Regular cardiac myocyte (primary cell): ENCODE measurements at places on chromosomes 16 and 17. TPM values are rescaled to one million over a fixed set of nuclear protein-coding genes. Genes with fewer than 3 reads are reported as not detected.

TANGO6 gene
- 29.7 and 33.5 TPM in 2 replicates for total RNA-seq

PSKH1 gene
- total RNA-seq = 13.5 and 14.8 TPM in 2 replicates

NPIPA8 gene
- total RNA-seq = under 0.01 TPM in 1 of 2 replicates, not detected in the other

COTL1 gene
- 57.5 and 200 TPM in 2 replicates for total RNA-seq

RAB26 gene
- 0.56 and 0.58 TPM in 2 replicates for total RNA-seq

DHRS7C gene
- total RNA-seq = not detected in 2 replicates

C17orf67 gene
- 0.58 and 1.4 TPM in 2 replicates for total RNA-seq

TBC1D3H gene
- not detected in 2 replicates for total RNA-seq

MPO gene
- total RNA-seq = 0.58 and 0.85 TPM in 2 replicates

MYH3 gene
- total RNA-seq = 0.38 and 0.85 TPM in 2 replicates

NPIPB8 gene
- under 0.01 and 0.19 TPM in 2 replicates for total RNA-seq

CLEC10A gene
- total RNA-seq = not detected in 2 replicates

CFDP1 gene
- total RNA-seq = 52.5 and 54.4 TPM in 2 replicates

TBC1D26 gene
- under 0.01 TPM in 1 of 2 replicates, not detected in the other for total RNA-seq

KRTAP2-3 gene
- under 0.01 and 0.77 TPM in 2 replicates for total RNA-seq

CLEC3A gene
- not detected in 2 replicates for total RNA-seq

WSCD1 gene
- total RNA-seq = 0.85 and 3.3 TPM in 2 replicates

ENPP7 gene
- total RNA-seq = not detected in 2 replicates

C16orf46 gene
- 0.85 TPM in 1 of 2 replicates, not detected in the other for total RNA-seq

TMIGD1 gene
- total RNA-seq = not detected in 2 replicates

SULT1A3 gene
- total RNA-seq = 1.9 and 2.3 TPM in 2 replicates

NXPH3 gene
- 0.38 and 2.0 TPM in 2 replicates for total RNA-seq

TP53TG3F gene
- not detected in 2 replicates for total RNA-seq
